Caco-2 (cell line): ENCODE measurements at places on chromosomes 12 and 14. TPM values are rescaled to one million over a fixed set of nuclear protein-coding genes. Genes with fewer than 3 reads are reported as not detected.

DNA sequence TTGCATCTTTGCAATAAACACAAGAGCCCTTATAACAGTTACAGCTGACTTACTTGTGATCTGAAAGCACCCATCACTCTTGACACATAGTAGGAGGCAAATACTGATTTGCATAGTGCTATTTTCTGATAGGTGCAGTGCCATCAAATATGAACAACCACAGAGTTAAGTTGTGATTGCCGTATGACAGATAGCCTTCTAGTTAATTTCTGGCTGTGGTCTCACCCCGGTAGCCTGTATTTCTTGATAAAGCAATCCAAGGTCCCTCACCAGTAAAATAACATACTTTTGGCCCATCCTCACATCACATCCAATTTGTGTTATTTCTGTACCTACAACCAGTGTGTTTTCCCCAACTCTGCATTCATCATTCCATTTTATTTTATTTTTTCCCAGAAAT, 23.3 kb upstream of the STYK1 start:
- H3K4me1 ChIP-seq = no peaks in the 10 kb centered on the region
- H3K36me3 ChIP-seq = peaks cover 1% of the 10 kb centered on the region
- no peak overlapping the region for H3K4me3 ChIP-seq
- H3K27me3 ChIP-seq = no peaks in the 10 kb centered on the region
- no peak overlapping the region for H3K27ac ChIP-seq

The VCPKMT gene
- total RNA-seq = 9.7 TPM in 2 replicates

The RHOJ gene
- not detected in 2 replicates for total RNA-seq

GRCh38 chr12:8156845-8157244, at the start of gene ZNF705A:
ZNF705A (plus strand) TSS chr12:8157015; CDS start chr12:8172626, 15,611 bp downstream.
- H3K27ac ChIP-seq = no peak within 1 kb of the TSS
- DNase-seq = no peak
- H3K36me3 ChIP-seq = no peaks in the 10 kb centered on the region
- no peak within 1 kb of the TSS for H3K4me3 ChIP-seq
- peaks cover 20% of the 10 kb centered on the region for H3K4me1 ChIP-seq
- H3K27me3 ChIP-seq = no peaks in the 10 kb centered on the region

The PIWIL1 gene
- total RNA-seq = 5.1 and 5.3 TPM in 2 replicates

DNA sequence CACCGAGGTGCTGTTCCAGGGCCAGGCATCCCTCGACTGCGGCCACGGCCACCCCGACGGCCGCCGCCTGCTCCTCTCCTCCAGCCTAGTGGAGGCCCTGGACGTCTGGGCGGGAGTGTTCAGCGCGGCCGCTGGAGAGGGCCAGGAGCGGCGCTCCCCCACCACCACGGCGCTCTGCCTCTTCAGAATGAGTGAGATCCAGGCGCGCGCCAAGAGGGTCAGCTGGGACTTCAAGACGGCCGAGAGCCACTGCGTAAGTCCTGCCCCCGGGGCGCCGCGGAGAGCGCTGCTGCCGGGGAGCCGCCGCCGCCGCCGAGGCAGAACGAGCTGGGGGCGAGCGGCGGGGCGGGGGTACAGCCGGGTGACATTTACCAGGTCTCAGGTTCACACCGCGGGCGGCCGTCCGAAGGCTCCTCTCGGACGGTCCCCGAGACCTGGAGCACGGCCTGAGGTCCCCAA, 1.4 kb downstream of the PLXNC1 start:
- H3K4me1 ChIP-seq = peaks cover 47% of the 10 kb centered on the region
- no peak for DNase-seq
- H3K4me3 ChIP-seq = peak overlapping the region; percentile 82
- no peaks in the 10 kb centered on the region for H3K36me3 ChIP-seq

- DNase-seq = no peak
- H3K27ac ChIP-seq = no peak overlapping the region
- peaks cover 12% of the 10 kb centered on the region for H3K4me1 ChIP-seq
- H3K27me3 ChIP-seq = no peaks in the 10 kb centered on the region
- H3K4me3 ChIP-seq = no peak overlapping the region
Observed at GRCh38 chr12:123948796-123949769, 23.5 kb downstream of the CCDC92 start.

- no peaks in the 10 kb centered on the region for H3K27me3 ChIP-seq
- H3K4me3 ChIP-seq = no peak overlapping the region
- no peak for DNase-seq
Observed at GRCh38 chr12:104132351-104132956, 5.6 kb downstream of the NFYB start.

The CLEC1A gene
- not detected in 2 replicates for total RNA-seq

The AKAP6 gene
- 3.0 and 3.4 TPM in 2 replicates for total RNA-seq

- peaks cover 54% of the 10 kb centered on the region for H3K4me1 ChIP-seq
- no peaks in the 10 kb centered on the region for H3K27me3 ChIP-seq
Observed at GRCh38 chr12:50533203-50533584, 28.4 kb downstream of the DIP2B start.

DNA sequence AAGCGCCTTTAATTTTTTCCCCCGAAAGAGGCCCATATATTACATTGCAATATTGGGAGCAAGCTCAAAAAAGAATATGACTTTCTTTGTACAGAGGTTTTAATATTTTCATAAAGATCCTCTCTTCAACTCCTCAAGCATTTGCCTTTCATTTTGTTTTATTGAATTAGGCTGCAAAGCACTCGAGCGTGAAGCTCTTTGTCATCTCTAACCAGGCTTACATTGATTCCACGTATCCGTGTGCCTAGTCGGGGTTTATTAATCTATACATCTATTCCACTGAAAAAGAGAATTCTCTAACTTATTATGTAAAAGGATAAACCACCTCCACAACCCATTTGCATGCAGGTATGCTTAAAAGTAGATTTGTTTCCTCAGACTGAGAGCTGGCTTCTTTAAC, 234.8 kb upstream of the TMPO start:
- no peaks in the 10 kb centered on the region for H3K27me3 ChIP-seq
- no peaks in the 10 kb centered on the region for H3K4me1 ChIP-seq
- no peaks in the 10 kb centered on the region for H3K36me3 ChIP-seq
- DNase-seq = no peak

The TDRD9 gene
- total RNA-seq = not detected in 2 replicates

DNA sequence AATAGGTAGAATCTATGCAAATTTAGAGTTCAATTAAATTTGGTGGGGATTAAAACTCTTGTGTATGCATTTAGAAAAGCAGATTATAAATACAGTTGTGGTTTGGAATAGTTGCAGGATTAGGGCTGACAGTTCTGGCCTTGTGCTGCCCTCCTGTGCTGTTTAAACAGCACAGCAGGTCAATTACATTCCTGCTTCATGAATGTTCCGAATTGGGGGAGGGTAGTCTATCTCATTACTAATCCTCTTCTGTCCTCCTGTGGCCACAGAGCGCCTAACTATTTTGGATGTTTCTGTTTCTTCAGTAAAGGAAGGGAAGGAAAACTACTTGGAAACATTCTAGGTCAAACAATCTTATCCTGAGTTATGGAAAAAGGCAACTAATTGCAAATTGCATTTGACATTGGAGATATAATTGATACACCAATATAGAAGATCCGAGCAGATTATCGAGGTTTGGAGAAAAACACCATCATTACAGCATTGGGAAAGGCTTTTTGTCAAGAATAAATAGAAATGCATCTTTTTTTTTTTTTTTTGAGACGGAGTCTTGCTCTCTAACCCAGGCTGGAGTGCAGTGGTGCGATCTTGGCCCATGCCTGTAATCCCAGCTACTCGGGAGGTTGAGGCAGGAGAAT, 8.7 kb upstream of the GPR19 start:
- H3K4me1 ChIP-seq = peaks cover 12% of the 10 kb centered on the region
- no peak overlapping the region for H3K4me3 ChIP-seq
- no peak overlapping the region for H3K27ac ChIP-seq
- H3K27me3 ChIP-seq = no peaks in the 10 kb centered on the region
- no peaks in the 10 kb centered on the region for H3K36me3 ChIP-seq

DNA sequence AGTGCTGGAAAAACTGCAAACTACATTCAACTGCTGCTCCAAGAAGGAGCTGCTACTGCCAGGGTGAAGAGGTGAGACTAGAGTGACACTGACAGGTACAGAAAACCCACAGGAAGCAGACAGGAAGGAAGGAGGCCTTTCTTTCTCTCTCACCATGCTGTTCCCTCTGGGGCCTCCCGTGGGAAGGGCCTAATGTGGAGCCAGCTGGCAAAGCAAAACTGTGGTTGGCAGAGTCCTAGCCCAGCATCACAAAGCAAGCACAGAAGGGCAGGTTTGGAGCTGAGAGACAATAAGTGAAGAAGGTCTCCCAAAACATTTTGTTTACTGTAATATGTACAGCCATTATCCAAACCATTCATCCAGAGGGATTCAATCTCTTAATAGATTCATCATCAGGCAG, 122.5 kb upstream of the MAX start:
- no peaks in the 10 kb centered on the region for H3K27me3 ChIP-seq
- H3K4me3 ChIP-seq = no peak overlapping the region
- H3K36me3 ChIP-seq = no peaks in the 10 kb centered on the region
- H3K27ac ChIP-seq = peak overlapping the region; percentile 97
